ENCODE measurements at places on chromosomes 5 and 9.

DNA sequence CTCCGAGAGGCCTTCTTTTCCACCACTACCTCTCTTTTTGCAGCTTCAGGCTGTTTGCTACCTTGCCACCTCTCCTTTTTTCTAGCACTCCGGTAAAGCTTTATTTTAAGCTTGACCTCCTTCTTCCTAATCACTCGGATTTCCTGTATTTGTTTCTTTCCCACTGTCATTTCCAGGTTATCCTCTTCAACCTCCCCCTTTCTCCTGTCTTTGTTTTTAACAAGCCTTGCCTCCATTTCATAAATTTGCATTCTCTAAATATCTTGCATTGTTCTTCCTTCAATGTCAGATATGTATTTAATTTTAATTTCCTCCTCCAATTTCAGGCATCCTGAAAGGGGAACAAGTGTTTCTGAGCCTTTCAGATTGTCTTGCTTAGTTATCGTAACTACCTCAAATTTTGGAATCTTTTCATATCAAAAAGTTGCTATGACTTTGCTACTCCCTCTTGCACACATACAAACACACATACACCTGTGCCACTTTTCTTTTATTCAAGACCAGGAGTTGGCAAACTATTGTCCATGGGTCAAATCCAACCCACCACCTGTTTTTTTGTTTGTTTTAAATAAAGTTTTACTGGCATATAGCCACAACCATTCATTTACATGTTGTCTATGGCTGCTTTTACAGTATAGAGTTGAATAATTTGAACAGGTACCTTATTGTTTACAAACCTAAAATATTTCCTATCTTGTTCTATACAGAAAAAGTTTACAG, 22.7 kb downstream of the DPYSL3 start:
- DNase-seq = no peak

- DNase-seq = no peak
Measured at GRCh38 chr9:120902569-120903535, 23.7 kb downstream of the TRAF1 start.

- no peak for DNase-seq
Measured at GRCh38 chr5:95484421-95484820, 70.4 kb downstream of the SKIC3 start.

GRCh38 chr5:179308563-179309382, 36.5 kb downstream of the ADAMTS2 start:
- no peak for DNase-seq

DNA sequence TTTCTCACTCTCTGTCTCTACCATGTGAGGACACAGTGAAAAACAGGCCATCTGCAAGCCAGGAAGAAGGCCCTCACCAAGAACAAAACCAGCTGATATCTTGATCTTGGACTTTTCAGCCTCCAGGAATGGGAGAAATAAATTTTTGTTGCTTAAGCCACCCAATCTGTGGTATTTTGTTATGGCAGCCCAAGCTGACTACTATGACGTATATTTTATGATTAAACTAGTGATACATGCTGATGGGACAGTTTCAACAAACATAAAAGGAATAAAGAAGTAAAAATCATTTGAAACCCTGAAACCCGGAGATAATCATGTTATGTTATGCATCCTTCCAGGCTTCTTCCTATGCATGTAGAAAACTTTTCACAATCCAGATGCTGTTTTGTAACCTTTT, 71.5 kb upstream of the ERBIN start:
- DNase-seq = no peak

DNA sequence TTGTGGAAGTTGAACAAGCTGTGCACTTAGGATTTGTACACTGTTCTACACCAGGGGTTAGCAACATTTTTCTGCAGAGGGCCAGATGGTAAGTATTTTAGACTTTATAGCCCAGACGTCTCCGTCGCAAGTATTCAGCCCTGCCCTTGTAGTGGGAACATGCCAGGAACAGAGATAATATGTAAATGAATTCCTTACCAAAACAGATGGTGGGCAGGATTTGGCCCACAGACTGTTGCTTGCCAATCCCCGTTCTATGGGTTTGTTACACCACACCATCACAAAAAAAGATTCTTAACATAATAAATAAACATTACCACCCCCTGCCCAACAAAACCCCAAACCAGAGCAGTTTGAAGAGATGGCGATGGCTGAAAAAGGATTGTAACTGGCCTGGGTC, 74.3 kb downstream of the AMBP start:
- no peak for DNase-seq

GRCh38 chr9:95188459-95188858, 129.1 kb downstream of the FANCC start:
- no peak for DNase-seq

DNA sequence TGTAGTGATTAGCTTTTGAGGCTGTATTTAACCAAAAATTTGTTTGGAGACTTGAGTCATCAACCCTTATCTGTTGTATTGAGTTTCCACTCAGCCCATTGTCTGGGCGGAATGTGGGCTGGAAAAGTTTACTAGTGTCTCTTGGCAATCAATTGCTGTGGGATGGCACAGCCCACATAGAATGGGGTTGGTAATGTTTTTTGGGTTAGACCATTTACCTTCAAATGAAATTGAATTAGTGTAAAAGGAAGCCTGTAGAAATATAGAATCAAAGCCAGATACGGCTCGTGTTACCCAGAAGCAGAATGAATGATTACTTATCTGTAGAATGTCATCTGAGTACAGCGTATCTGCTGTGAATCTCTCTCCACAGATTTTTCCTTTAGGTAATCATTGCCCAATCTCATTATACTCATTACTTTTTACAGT, 142.9 kb downstream of the AOPEP start:
- DNase-seq = no peak

DNA sequence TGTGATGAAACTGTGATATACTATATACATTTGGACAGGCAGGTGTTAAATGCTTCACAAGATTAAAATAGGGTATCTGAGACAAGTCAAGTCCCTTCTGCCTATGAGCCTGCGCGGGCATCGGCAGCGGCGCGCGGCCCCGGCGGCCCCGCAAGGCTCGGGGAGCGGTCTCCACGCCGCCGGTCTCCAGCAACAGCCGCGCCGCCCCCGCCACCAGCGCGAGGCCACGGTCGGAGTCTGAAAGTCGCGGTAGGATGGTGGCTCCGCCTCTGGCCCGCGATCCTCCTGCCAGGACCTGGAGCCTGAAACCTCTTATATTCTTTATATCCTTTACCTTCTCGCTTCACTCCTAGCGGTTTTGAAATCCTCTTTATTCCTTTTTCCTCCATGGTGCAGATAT, 99.4 kb downstream of the INSL6 start:
- no peak for DNase-seq

GRCh38 chr5:110707260-110707844, 19.1 kb downstream of the TMEM232 start:
- peak; percentile 12 for DNase-seq

GRCh38 chr9:112384219-112384618, 4.3 kb downstream of the HSDL2 start:
- DNase-seq = no peak

DNA sequence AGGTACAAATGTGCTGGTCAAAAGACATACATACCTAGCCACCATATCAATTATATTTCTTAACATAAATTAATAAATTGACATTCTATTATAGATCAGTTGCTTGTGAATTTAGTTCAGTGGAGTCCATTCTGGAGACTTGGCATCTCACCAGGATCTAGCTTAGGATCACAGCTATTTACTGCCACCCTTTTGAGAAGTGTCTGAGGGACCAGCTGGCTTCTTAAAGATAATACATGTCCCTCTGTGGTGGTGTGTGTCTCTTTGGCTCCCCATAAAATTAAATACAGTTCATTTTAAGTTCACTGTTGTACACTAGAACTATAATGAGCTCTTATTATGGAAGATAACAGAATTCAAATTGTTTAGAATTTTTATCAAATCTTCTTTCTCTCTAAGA, 290.7 kb downstream of the PRELID2 start:
- DNase-seq = no peak
